SW480 (cell line): ENCODE measurements at places on chromosomes 11 and 22.

GRCh38 chr11:110631551-110631950 is 80.7 kb downstream of the ARHGAP20 start:
- no peak for DNase-seq

DNA sequence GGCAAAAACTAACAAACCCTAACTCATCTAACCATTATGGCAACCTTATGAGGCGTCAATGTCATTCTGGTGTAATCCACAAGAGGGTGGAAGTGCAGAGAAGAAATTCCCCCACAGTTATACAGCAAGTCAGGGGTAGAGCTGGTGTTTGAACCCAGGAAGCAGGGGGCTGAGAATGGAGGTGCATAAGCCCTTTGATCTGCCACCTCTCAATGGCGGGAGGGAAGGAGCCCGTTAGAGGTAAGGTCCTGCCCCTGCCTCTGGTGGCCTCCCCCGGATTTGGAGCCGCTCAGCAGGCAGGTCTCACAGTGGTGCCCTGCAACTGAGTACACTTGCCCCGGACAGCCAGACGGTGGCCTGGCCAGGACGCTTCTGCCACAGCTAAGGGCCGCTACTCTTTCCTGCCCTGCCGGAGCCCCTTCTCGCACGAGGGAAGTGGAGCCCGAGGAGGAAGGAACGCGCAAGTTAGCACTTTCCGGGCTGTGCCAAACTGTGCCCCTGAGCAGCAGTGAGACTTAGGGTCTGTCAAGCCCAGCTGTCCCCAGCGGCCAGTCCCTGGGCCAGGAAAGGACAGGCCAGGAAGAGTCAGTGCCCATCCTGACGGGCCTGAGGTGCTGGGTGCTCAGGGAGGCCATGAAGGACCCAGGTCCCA is 1.1 kb downstream of the FXYD2 start:
- no peak for DNase-seq

- no peak for DNase-seq
Observed at GRCh38 chr11:26974996-26975395, 18.9 kb upstream of the FIBIN start.

DNA sequence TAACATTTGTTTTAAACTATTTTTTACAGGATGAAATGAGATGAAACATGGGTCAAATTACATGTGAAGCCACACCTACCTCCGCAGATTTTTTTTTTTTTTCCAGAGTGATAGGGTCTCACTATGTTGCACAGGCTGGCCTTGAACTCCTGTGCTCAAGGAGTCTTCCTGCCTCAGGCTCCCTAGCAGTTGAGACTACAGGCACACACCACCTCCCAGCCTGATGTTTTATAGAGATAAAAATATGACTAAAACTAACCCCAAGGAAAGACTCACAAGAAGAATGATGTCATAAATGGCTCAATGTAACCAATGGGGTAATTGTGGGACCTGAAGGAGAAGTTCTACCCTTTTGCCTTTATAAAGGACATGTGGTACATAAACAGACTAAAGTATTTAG is 52.3 kb upstream of the SOX6 start:
- no peak for DNase-seq

DNA sequence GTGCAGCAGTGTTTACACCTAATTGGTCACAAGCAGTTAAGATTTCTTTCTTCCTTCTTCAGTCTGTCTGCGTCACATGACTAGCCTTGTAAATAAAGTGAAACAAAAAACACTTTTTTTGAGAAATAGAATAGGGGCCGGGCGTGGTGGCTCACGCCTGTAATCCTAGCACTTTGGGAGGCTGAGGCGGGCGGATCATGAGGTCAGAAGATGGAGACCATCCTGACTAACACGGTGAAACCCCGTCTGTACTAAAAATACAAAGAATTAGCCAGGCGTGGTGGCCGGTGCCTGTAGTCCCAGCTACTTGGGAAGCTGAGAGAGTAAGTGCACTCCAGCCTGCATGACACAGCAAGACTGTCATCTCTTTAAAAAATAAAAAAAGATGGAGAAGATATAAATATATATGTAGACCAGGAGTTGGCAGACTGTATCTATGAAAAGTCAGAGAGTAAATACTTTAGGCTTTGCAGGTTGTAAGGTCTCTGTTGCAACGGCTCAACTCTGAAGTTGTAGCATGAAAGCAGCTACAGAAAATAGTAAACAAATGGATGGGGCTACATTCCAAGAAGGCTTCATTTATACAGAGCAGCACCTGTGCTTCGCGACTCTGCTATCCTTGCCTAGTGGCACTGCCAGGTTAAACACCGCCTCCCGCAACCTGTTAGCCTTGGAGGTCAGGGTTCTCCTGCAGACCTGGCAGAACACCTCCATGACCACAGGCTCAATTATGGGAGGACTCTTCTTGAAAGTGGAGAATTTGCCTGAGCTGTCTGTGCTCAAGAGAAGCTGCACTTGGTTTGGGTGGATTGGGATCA is 55.9 kb downstream of the PPP6R2 start:
- no peak for DNase-seq

- no peak for DNase-seq
Observed at GRCh38 chr11:121741761-121742361, 289.1 kb upstream of the SORL1-AS1 start.

- DNase-seq = no peak
Observed at GRCh38 chr11:119054418-119054817, 2.6 kb downstream of the HYOU1 start.

GRCh38 chr11:2510626-2511402 is 66.0 kb downstream of the KCNQ1 start:
- DNase-seq = no peak

GRCh38 chr11:36487619-36488018 is 22.5 kb downstream of the TRAF6 start:
- no peak for DNase-seq

GRCh38 chr22:20863366-20863765 is 4.6 kb downstream of the SNAP29 start:
- no peak for DNase-seq

- peak; percentile 75 for DNase-seq
Observed at GRCh38 chr11:129279326-129280026, 87.4 kb upstream of the ARHGAP32 start.

GRCh38 chr22:37740455-37741311 is 43.8 kb downstream of the TRIOBP start:
- DNase-seq = peak; percentile 69

- DNase-seq = no peak
Observed at GRCh38 chr22:30825711-30826505, 131.2 kb downstream of the OSBP2 start.

GRCh38 chr11:66077927-66078326 is 7.9 kb downstream of the PACS1 start:
- DNase-seq = no peak

- peak; percentile 25 for DNase-seq
Observed at GRCh38 chr11:27839226-27839913, 139.1 kb upstream of the BDNF start.

- no peak for DNase-seq
Observed at GRCh38 chr11:130515829-130516553, 67.5 kb downstream of the ADAMTS15 start.

DNA sequence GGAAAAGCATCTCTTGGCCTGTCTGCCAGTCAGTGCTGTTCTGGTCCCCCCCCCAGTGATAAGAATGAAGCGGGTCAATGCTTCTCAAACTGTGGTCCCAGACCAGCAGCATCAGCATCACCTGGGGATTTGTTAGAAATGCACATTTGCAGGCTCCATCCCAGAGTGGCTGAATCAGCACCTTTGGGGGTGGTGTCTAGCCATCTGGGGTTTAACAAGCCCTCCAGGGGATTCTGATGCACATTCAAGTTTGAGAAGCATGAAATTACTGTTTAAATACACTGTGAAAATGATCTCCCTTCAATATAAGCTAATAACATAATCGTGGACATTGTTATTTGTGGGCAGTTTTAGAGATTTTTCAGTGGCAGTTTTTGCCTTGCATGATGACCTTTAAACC is 133.5 kb downstream of the MYO18B start:
- DNase-seq = no peak

GRCh38 chr11:5973530-5973929 is 5.2 kb upstream of the OR56A5 start:
- DNase-seq = no peak

DNA sequence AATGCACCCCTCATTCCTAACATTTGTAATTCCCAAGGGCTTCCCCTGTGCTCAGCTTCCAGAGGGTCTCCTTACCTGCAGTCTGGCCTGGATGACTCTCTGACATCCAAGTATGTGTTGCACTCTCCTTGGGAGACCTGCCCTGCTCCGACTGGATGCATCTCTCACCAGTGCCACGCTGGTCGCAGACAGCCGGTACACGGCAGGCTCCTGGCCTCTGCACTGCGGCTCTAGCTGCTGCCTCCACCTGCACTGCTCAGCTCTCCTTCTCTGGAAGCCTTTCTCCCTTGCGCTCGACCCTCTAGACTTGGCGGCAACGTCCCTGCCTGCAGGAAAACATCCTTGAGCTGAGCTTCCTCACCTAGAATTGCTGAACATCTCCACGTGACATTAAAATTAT is 685.9 kb downstream of the BRD1 start:
- DNase-seq = no peak

GRCh38 chr11:88152381-88152780 is 22.9 kb downstream of the RAB38 start:
- no peak for DNase-seq

DNA sequence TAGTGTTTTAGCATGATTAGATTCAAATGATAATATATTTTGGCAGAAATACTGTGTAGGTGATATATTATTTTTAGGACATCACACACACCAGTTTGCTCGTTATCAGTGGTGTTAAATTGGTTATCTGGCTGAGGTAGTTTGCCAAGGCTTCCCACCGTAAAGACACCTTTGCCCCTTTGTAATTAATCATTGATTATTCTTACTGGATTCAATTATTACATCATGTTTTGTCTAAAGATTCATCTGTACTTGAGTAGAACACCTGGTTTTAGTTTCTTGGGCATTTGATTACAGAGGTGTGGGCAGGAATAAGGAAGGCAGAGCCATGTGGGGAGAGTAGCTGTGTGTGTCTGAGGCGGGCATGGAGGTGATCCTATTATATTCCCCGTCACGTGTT is 39.5 kb upstream of the ST14 start:
- DNase-seq = no peak

DNA sequence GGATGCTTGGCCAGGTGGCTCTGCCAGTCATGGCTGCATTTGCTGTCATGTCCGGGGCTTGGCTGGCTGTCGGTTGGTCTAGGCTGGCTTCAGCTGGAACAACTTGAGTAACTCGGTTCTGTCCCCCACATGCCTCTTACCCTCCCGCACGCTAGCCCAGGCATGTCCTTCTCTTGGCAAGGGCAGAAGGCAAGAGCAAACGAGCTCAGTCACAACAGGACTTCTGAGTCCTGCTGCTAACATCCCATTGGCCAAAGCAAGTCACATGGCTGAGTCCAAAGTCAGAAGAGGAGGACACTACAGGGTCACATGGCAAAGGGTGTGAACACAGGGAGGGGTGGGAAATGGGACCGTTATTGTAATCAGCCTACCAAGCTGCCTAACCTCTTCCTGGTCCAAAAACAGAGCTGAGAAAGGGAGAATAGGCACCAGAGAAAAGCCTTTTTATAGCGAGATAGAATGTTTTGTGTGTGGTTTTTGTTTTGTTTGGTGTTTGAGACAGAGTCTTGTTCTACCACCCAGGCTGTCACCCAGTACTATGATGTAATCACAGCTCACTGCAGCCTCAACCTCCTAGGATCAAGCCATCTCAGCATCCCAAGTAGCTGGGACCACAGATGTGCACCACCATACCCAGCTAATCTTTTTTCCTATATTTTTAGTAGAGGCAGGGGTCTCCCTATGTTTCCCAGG is 81.9 kb downstream of the MN1 start:
- DNase-seq = peak; percentile 91

DNA sequence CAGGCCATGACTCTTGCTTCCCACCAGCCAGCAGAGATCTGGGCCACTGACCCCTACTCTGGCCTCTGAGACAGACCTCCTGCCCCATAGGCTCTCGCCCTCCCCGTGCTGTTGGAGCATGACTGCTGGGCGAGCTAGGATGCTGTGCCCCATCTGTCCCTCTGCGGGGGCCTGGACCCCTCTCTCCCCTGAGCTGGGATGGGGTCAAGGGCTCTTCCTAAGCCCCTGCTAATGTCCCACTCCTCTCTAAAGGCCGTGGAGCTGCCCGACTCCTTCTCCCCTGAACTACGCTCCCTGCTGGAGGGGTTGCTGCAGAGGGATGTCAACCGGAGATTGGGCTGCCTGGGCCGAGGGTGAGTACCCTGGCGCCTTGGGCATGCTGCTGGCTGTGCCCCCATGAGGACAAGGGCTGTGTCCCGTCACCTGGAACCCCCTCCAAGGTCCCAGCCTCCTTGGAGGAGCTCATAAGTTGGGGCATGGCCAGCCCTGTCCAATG is 6.2 kb upstream of the ANKRD13D start:
- DNase-seq = no peak
